IMR-90 (cell line): ENCODE measurements at places on chromosomes 1 and 21. TPM values are rescaled to one million over a fixed set of nuclear protein-coding genes. Genes with fewer than 3 reads are reported as not detected.

GRCh38 chr1:17558954-17559614 is 19.6 kb downstream of the ARHGEF10L start:
- H3K36me3 ChIP-seq = no peaks in the 10 kb centered on the region
- DNase-seq = no peak
- H3K4me1 ChIP-seq = peaks cover 16% of the 10 kb centered on the region
- no peak overlapping the region for H3K4me3 ChIP-seq
- H3K27ac ChIP-seq = no peak overlapping the region

- H3K27ac ChIP-seq = peak within 1 kb of the TSS; percentile 79
- no peaks in the 10 kb centered on the region for H3K27me3 ChIP-seq
- peak within 1 kb of the TSS; percentile 86 for H3K4me3 ChIP-seq
- H3K36me3 ChIP-seq = peaks cover 4% of the 10 kb centered on the region
- peak; percentile 98 for DNase-seq
- peaks cover 4% of the 10 kb centered on the region; the same call in 1 of the 2 replicates for H3K4me1 ChIP-seq
Measured at GRCh38 chr1:17053685-17054410, at the start of gene SDHB. Gene SDHB, minus strand, starts transcription at chr1:17054032. Its CDS starts 13 bp downstream, at chr1:17054019.

- no peak overlapping the region for H3K4me3 ChIP-seq
- no peak overlapping the region for H3K27ac ChIP-seq
- peaks cover 7% of the 10 kb centered on the region for H3K36me3 ChIP-seq
- no peak for DNase-seq
- no peaks in the 10 kb centered on the region for H3K27me3 ChIP-seq
- H3K4me1 ChIP-seq = no peaks in the 10 kb centered on the region
Measured at GRCh38 chr1:44254392-44254910, 41.2 kb downstream of the DMAP1 start.

DNA sequence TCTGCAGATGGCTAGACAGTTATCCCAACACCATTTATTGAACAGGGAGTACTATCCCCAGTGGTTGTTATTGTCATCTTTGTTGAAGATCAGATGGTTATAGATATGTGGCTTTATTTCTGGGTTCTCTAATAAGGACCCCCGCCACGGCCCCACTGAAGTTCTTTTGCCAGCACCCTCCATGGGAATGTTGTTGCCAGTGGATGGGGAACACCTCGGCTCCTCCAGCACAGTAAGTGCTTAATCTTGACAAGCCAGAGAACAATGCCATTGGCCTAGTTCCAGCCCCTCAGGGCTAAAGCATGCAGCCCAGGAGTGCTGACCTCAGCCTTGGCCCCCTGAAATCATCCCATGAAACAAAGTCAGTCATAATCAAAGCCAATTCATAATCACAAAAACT is 337.6 kb downstream of the AGBL4 start:
- H3K4me3 ChIP-seq = no peak overlapping the region
- H3K4me1 ChIP-seq = no peaks in the 10 kb centered on the region
- H3K27ac ChIP-seq = no peak overlapping the region
- H3K36me3 ChIP-seq = no peaks in the 10 kb centered on the region
- DNase-seq = no peak

The PGLYRP3 gene
- total RNA-seq = not detected in 2 replicates

The ASCL5 gene
- total RNA-seq = not detected in 2 replicates

The BRINP3 gene
- total RNA-seq = under 0.01 and 0.36 TPM in 2 replicates

GRCh38 chr1:23126200-23126599 is 42.5 kb downstream of the LUZP1 start:
- H3K27me3 ChIP-seq = no peaks in the 10 kb centered on the region
- no peak overlapping the region for H3K27ac ChIP-seq
- peaks cover 18% of the 10 kb centered on the region for H3K4me1 ChIP-seq
- H3K36me3 ChIP-seq = no peaks in the 10 kb centered on the region

The MMP23B gene
- 1.1 and 1.4 TPM in 2 replicates for total RNA-seq

The FAM72A gene
- total RNA-seq = 2.2 and 4.2 TPM in 2 replicates

GRCh38 chr1:36085686-36086526 is 2.0 kb downstream of the TEKT2 start:
- no peaks in the 10 kb centered on the region; the same call in 1 of the 2 replicates for H3K27me3 ChIP-seq
- no peaks in the 10 kb centered on the region for H3K36me3 ChIP-seq
- no peak overlapping the region for H3K27ac ChIP-seq
- no peak for DNase-seq
- no peak overlapping the region for H3K4me3 ChIP-seq

DNA sequence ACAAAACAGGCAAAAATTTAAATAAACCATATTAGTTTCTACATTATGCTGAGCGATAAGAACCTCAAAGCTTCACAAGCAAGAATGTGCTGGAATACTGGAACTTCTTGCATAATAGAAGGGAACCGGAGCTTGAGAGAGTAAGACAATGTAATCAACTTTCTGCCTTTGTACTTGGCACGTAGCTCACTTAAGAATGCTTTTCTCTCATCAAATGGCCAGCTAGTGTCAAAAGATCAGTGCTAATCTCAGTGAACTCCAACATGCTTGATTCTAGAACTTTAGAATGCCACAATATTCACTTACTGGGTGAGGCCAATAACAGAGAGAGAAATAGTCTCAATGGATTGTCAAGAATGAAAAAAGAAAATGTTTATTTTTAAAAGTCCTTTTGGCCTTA is 486.1 kb upstream of the LRRC7 start:
- no peaks in the 10 kb centered on the region for H3K27me3 ChIP-seq
- no peak for DNase-seq
- H3K27ac ChIP-seq = no peak overlapping the region
- no peak overlapping the region for H3K4me3 ChIP-seq
- H3K36me3 ChIP-seq = no peaks in the 10 kb centered on the region

- no peaks in the 10 kb centered on the region for H3K27me3 ChIP-seq
- no peak overlapping the region for H3K27ac ChIP-seq
- H3K36me3 ChIP-seq = peaks cover 39% of the 10 kb centered on the region
- H3K4me1 ChIP-seq = no peaks in the 10 kb centered on the region; the same call in 1 of the 2 replicates
Measured at GRCh38 chr1:45617618-45618017, 6.2 kb downstream of the CCDC17 start.

- peaks cover 42% of the 10 kb centered on the region for H3K27me3 ChIP-seq
- no peaks in the 10 kb centered on the region for H3K36me3 ChIP-seq
- H3K4me1 ChIP-seq = no peaks in the 10 kb centered on the region
- no peak overlapping the region for H3K27ac ChIP-seq
Measured at GRCh38 chr1:244084763-244085162, 33.7 kb downstream of the ZBTB18 start.

The HMCN1 gene
- total RNA-seq = 7.8 and 11.7 TPM in 2 replicates

The MROH9 gene
- not detected in 2 replicates for total RNA-seq

The RIPPLY3 gene
- not detected in 2 replicates for total RNA-seq

DNA sequence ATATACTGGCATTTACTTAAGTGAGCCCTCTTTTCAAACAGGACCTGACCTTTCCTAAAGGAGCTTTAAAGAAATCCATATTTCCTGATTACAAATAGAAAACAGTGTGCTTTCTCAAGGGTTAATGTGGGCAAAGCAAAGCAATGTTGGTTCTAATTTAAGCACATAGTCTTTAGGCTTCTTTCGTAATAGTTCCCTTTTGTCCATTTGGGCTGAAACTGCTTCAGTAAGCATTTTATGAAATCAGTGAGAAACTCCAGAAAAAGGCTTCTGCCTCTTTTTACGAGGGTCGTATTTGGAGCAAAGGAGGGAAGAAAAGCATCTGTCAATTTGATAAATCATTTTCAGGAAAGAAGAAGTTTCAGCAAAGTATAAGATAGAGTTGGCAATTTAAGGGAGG is 331.2 kb downstream of the KIF26B start:
- H3K36me3 ChIP-seq = peaks cover 1% of the 10 kb centered on the region; the same call in 1 of the 2 replicates
- no peaks in the 10 kb centered on the region for H3K4me1 ChIP-seq
- no peak overlapping the region for H3K4me3 ChIP-seq
- no peaks in the 10 kb centered on the region; the same call in 1 of the 2 replicates for H3K27me3 ChIP-seq
- DNase-seq = no peak

- H3K4me3 ChIP-seq = peak overlapping the region; percentile 47; the same call in 1 of the 2 replicates
- H3K36me3 ChIP-seq = no peaks in the 10 kb centered on the region
- H3K4me1 ChIP-seq = peaks cover 22% of the 10 kb centered on the region
- peaks cover 47% of the 10 kb centered on the region for H3K27me3 ChIP-seq
- peak; percentile 27 for DNase-seq
- H3K27ac ChIP-seq = no peak overlapping the region
Measured at GRCh38 chr1:155126556-155127104, 1.0 kb upstream of the EFNA1 start.

- H3K4me1 ChIP-seq = peaks cover 1% of the 10 kb centered on the region; the same call in 1 of the 2 replicates
- no peak overlapping the region for H3K4me3 ChIP-seq
- no peaks in the 10 kb centered on the region for H3K27me3 ChIP-seq
- no peak overlapping the region for H3K27ac ChIP-seq
- no peaks in the 10 kb centered on the region for H3K36me3 ChIP-seq
Measured at GRCh38 chr1:224789311-224789710, 140.2 kb upstream of the DNAH14 start.

DNA sequence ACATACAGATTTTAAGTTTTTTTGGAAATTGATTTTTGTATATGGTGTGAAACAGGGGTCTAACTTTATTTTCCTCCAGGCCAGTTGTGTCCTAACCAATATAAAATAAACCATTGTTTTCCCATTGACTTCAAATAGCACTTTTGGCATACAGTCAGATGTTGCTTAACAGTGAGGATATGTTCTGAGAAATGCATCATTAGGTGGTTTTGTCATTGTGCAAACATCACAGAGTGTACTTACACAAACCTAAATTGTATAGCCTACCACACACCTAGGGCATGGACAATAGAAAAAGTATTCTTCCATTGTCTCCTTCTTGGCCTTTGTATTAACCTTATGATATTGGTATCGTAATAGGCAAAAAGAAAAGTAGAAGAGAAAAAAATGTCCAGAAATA is 37.4 kb upstream of the DISP1 start:
- H3K4me1 ChIP-seq = no peaks in the 10 kb centered on the region
- no peak overlapping the region for H3K4me3 ChIP-seq
- DNase-seq = peak; percentile 17
- no peaks in the 10 kb centered on the region for H3K27me3 ChIP-seq

DNA sequence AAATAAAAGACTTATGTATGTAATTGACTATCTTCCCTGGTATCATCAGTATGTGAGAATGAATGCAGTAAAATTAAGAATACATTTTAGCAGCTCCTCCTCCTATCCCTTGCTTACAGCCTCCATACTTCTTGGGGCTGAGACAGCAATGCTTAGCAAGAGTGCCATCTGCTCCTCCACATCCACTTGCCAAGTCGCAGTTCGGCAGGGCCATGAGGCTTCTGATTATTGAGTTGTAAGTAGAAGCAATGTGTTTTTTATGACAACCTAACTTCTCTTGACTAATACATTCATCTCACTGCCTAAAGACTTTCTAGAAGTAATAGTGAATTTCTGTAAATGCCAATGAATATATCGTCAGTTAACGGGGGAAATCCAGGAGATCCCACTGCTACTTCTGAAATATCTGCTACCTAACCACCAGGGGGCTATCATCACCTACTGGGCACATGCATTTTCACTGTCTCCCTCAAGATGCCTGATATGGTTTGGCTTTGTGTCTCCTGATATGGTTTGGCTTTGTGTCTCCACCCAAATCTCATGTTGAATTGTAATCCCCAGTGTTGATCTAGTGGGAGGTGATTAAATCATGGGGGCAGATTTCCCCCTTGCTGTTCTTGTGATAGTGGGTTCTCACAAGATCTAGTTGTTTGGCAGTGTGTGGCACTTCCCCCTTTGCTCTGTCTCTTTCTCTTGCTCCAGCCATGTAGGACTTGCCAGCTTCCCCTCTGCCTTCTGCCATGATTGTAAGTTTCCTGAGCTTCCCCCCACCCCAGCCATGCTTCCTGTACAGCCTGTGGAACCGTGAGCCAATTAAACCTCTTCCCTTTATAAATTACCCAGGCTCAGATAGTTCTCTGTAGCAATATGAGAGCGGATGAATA is 59.6 kb downstream of the EXTL2 start:
- peak; percentile 11 for DNase-seq
- H3K36me3 ChIP-seq = no peaks in the 10 kb centered on the region
- H3K4me3 ChIP-seq = no peak overlapping the region
- H3K27ac ChIP-seq = no peak overlapping the region

DNA sequence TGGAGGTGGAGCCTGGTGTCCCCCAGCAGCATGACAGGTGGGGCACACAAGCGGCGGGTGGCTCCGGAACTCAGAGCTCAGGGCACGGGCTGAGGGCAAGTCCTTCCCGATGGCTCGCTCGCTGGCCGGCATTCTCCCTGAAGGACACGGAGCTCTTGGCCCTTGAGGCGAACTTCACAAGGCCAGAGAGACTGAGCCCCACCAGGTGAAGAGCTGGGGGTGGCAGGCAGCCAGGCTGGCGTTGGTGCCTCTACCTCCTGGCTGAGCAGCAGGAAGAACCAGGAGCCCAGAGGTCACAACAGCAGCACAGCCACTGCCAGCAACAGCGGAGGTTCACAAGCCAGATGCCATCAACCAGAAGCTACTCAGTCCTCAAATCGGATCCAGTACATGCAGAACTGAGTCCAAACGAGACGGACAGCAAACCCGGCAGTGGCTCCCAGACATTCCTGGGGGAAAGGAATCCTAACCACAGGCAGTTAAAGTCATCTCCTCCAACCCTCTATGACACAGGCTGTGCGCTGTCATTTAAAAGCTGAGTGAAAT is 54.1 kb downstream of the NPHP4 start:
- H3K4me3 ChIP-seq = no peak overlapping the region
- DNase-seq = peak; percentile 81
- no peaks in the 10 kb centered on the region; the same call in 1 of the 2 replicates for H3K36me3 ChIP-seq
- H3K27me3 ChIP-seq = no peaks in the 10 kb centered on the region
- peaks cover 6% of the 10 kb centered on the region for H3K4me1 ChIP-seq

DNA sequence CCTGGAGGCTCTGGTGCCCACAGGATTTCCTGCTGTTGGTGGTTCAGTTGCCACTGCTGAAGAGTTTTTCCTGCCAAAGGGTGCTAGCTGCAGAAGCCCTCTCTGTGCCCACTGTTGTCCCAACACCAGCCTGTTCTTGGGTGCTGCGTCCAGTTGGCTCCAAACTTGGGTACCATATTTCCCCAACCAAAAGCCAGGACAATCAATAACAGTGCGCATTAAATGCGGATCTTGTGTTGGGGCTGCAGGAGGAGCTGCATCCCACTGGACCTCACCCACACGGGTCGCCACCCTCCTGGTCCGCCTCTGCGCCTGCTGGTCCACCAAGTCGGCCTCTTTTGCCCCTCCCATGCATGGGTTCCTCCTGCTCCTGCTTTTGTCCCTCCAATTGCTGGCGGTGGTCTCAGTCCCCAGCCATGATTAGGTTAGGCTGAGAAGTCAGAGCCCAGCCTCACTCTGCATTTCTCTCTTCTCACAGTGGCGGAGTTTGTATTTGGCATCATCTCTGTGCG is 9.8 kb downstream of the ABCG1 start:
- peaks cover 19% of the 10 kb centered on the region for H3K4me1 ChIP-seq
- H3K4me3 ChIP-seq = no peak overlapping the region
- H3K27ac ChIP-seq = peak overlapping the region; percentile 22; the same call in 1 of the 2 replicates
- H3K36me3 ChIP-seq = peaks cover 3% of the 10 kb centered on the region; the same call in 1 of the 2 replicates

GRCh38 chr1:6486433-6487011 is 4.9 kb downstream of the PLEKHG5 start:
- no peak overlapping the region for H3K4me3 ChIP-seq
- no peaks in the 10 kb centered on the region for H3K27me3 ChIP-seq
- no peak overlapping the region for H3K27ac ChIP-seq

DNA sequence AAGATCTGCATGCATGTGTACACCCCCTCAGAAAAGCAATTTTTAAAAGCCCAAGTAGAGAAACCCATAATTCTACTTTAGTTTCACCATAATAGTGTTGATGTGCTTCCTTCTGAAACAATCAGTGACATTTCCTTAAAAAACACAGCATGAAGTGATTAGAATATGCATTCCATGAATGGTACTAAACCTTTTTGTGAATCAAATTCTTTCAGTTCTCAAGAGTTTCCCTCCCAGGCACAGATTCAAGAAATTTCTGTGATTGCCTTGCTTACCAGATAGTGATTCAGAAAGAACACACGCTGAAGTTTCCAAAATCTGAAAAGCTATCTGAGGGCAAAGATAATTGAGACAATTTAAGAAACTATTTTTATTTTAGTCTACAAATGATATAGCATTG is 136.4 kb upstream of the ADGRL2 start:
- H3K4me3 ChIP-seq = no peak overlapping the region
- no peaks in the 10 kb centered on the region for H3K4me1 ChIP-seq
- H3K27me3 ChIP-seq = no peaks in the 10 kb centered on the region
- H3K36me3 ChIP-seq = no peaks in the 10 kb centered on the region

GRCh38 chr21:15967661-15968060 is 237.9 kb downstream of the USP25 start:
- H3K36me3 ChIP-seq = no peaks in the 10 kb centered on the region
- H3K4me1 ChIP-seq = no peaks in the 10 kb centered on the region
- DNase-seq = peak; percentile 5
